ENCODE measurements at places on chromosomes 7 and 10. TPM values are rescaled to one million over a fixed set of nuclear protein-coding genes. Genes with fewer than 3 reads are reported as not detected.

The TCAF2 gene
- 0.41 TPM for total RNA-seq

The DNTT gene
- not detected for total RNA-seq

The NPM3 gene
- total RNA-seq: 102 TPM

The AGAP3 gene
- 69.5 TPM for total RNA-seq

The CCL24 gene
- total RNA-seq: not detected

The SLC13A1 gene
- not detected for total RNA-seq

The MYL7 gene
- not detected for total RNA-seq

The CYP26C1 gene
- total RNA-seq: not detected

The ZNF679 gene
- total RNA-seq: not detected

The SPDYE2 gene
- not detected for total RNA-seq

The C10orf67 gene
- 0.17 TPM for total RNA-seq

All from A549 treated with CORT108297 at 1 μM for 4 hours (cell line).